Muscle of leg (tissue), 16 donors: ENCODE measurements at places on chromosomes 5 and 9. TPM values are rescaled to one million over a fixed set of nuclear protein-coding genes. Genes with fewer than 3 reads are reported as not detected.

WNT8A gene
- total RNA-seq = not detected

PIP5KL1 gene
- 0.49 TPM for total RNA-seq

CDK7 gene
- 18.3 TPM for total RNA-seq

MLANA gene
- not detected for total RNA-seq

PCDHGC5 gene
- total RNA-seq = 0.75 TPM

BBLN gene
- 41.1 TPM for total RNA-seq

ROR2 gene
- total RNA-seq = 5.2 TPM

ADGRD2 gene
- total RNA-seq = not detected

PAPPA gene
- 1.3 TPM for total RNA-seq

DNA sequence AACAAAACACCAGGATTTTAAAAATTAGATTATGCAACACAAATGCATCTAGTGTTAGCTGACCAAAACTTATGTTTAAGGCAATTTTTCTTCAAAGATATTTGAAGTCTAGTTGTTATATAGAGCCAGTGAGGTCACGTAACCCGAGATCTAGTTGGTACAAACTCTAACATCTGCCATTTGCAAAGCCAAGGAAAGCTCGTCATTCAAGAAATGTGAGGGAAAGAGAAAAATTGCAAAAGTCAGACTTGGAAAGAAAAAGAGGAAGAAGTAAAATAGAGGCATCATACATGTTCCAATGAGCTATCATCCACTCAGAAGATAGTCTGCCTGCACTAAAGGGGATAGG is 293.4 kb upstream of the PUM3 start:
- DNase-seq = no peak

DNA sequence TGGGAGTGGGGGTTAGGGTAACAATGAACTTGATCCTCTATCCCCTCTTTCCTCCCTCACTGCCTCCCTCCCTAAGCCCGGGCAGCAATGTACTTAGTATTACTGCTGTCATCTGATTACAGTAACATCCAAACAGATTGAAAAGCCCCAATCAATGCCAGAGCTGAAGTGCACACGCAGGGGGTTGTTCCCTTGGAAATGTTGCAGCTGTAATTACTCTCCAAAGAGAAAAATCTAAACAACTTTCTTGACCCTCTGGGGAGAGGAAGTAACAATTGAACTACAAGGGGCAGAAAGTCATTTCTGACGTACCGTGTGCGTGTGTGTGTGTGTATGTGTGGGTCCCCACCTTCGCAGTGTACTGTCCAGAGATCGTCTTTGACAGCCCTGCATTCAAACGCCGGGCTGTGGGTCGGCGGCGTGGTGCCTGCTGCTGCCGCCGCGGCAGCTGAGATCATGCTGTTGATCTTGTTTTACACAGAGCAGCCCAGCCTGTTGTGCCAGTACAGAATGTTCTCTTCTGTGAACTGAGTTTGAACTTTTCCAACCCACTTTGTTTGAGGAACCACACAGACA is 66.0 kb upstream of the KLF9 start:
- DNase-seq = peak; percentile 70

DNA sequence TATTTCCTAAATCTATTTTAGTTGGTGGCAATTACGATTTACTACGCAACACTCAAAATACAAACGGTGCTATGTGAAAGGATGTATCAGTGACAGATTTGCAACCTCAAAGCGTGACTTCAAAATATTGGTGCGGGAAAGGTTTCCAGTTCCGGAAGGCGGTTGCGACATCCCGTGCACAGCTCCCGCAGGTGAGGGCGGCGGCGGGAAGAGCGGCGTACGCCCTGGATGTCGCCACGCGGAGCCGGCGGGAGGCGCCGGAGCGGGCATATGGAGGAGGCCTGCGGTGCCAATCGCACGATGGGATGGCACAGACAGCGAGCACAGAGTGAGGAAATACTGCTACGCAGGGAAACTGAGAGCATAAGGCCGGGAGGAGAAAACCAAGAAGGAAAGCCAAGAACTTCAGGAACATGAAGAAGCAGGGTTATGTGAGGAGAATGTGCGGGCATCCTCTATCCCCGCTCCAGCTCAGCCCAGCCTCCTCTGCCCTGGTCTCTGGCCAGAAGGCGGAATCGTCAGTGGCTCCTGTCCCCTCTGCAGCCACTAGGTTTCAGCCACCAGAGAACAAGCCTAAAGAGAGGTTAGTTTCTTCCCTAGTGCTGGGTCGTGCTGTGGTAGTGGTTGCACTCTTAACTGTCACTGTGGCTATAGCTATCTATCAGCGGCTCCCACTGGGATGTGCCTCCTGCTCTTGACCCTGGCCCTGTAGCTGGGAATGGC is 378.1 kb upstream of the TLE4 start:
- DNase-seq = no peak

DNA sequence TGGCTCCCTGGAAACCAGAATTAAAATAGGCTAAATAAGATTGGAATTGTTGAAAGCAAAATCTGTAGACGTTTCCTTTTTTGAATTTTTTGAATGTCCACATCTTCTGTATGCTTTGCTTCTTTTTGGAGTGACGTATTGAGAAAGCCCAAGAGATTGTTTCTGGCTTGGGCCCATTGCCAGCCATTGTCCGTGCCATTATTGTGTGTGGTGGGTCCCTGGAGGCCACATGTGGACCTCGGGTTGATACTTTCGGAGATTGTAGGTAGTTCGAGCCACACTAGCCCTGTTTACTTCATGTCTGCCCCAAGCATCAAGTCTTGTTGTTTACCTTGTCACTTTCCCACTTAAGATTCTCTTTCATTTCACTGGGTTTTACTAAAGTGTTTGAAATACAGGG is 106.0 kb downstream of the PALM2AKAP2 start:
- DNase-seq = peak; percentile 46

DNA sequence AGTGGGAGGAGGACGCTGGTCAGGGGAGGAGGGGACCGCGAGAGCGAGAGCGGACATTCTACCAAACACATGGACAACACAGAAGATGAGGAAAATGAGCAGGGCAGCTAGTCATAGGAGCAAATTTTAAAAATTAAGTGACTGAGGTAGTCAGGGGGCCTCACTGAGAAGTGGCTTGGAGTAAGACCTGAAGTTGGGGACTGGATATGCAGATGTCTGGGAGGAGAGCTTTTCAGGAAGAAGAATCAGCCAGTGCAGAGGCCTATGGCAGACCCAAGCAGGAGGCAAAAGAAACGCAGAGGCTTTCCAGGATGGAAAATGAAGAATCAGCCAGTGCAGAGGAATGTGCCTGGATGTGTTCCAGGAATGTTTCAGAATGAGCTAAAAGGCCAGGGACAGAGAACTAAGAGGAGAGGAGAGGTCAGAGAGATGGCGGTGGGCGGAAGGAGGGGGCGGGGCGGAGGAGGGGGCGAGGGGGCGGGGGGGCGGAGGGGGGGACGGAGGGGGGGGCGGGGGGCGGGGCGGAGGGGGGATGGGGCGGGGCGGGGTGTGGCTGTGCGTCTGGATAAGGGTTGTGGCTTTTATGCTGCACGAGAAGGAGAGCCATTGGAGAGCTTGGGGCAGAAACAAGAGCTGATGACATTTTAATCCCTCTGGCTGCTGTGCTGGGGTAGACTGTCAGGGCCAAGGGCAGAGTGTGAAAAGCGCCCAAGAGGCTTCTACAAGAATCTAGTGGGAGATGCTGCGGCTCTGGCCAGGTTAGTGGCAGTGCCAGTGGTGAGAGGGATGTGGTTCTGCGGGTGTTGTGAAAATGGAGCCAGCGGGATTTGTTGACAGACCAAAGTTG is 129.6 kb downstream of the KCNIP1 start:
- DNase-seq = peak; percentile 98

DNA sequence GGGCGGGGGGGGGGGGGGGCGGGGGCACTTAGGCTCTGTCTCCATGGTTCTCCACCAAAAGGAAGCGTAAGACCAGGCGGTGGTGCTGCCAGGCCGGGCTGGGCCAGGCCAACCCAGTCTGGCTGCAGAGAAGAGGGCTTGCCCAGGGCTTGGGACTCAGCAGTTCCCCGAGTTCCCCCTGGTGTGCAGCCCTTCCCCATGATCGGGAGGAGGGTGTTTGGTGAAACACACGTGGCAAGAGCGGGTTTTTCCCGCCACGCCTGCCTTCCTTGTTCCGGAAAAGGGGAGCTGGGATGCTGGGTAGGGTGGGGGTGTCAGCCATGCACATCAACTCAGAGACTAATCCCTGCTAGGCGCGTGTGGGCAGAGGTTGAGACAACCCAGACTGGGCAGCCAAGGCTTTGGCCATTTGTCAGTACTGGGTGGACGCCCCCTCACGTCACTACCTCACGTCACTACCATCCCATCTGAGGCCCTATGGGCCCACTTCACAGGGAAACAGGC is 32.9 kb downstream of the PRRX2 start:
- DNase-seq = peak; percentile 52

DNA sequence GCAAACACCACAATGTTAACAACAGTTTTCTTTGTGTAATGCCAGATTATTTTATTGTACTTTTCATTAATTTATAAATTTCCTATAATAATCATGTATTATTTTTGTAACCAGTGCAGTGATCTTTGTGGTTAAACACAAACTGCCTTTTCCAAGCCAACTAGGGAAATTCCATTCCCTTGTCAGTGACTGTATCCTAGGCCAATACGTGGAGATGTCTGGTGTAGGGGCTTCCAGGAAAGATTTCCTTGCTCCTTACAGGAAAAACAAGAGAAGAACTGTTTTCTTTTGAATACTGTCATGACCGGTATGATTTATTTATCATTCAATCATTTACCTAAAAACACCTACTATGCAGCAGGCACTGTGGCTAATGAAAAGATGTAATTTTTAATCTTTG is 31.4 kb downstream of the FANCC start:
- DNase-seq = peak; percentile 32

GRCh38 chr5:138711087-138711486 is 42.1 kb upstream of the CTNNA1 start:
- DNase-seq = no peak

- DNase-seq = no peak
Observed at GRCh38 chr9:112341730-112342129, 8.3 kb upstream of the PTBP3 start.

DNA sequence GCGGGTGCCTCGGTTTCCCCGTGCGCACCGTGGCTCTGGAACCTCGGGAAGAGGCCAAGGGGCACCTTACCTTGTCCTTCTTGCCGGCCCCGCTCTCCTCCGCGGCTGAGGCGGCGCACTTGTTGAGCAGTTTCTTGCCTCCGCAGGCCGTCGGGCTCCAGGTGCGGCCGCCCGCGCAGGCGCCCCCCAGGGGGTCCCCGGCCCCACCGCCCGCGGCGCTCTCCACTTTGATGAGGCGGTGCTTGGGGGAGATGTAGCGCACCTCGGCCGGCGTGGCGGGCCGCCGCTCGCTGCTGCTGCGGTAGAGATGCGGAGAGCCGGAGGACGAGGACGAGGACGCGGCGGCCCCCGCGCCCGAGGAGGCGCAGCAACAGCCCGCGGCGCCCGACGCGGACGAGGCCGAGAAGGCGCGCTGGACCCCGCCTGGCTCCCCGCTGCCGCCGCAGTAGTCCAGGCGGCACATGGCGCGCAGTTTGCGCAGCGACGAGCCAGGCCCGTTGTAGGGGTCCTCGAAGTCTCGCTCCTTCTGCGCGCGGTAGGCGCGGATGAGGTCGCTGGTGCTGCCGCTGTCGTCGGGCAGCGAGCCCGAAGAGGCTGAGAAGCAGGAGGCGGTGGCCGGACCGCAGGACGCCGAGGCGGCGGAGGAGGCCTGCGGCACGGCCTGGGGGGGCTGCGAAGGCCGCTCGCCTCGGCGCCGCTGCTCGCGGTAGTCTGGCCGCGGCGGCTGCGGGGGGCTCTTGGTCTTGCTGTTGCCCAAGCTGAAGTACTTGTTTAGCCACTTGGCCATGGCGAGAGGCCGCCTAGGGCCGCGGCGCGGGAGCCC is 957 bp downstream of the SHB start:
- DNase-seq = peak; percentile 49

- DNase-seq = no peak
Observed at GRCh38 chr5:169666365-169666764, 29.3 kb downstream of the DOCK2 start.

DNA sequence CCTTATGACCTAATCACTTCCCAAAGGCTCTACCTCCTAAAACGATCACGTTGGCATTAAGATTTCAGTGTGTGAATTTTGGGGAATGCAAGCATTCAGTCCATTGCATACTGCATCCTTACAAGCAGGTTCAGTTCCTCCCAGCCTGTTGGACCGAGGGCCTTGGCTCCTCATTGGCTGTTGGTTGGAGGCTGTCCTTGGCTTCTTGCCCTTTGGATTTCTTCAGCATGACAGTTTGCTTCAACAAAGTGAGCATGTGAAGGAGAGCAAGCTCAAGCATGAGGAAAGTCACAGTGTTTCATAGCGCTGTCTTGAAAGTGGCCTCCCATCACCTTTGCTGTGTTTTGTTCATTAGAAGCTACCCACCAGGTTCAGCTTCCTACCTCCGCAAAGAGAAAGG is 109.5 kb downstream of the GADD45G start:
- peak; percentile 48 for DNase-seq

DNA sequence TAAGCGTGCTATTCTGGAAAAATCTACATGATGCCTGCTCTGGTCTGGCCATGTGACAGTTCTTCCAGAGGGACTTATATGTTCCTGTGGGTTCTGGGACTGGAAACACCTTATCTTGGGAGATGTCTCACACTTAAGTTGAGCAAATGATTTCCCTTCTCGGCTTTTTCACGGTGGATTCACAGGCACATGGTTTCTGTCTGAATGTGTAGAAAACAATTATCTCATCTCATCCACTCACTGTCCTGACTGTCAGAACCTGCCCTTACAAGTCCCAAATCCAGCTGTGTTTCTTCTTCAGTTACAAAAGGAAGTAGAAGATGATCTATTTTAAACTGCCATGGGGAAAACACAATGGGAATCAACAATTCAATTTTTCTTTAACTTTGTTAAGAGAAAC is 184.0 kb downstream of the SYK start:
- DNase-seq = no peak

DNA sequence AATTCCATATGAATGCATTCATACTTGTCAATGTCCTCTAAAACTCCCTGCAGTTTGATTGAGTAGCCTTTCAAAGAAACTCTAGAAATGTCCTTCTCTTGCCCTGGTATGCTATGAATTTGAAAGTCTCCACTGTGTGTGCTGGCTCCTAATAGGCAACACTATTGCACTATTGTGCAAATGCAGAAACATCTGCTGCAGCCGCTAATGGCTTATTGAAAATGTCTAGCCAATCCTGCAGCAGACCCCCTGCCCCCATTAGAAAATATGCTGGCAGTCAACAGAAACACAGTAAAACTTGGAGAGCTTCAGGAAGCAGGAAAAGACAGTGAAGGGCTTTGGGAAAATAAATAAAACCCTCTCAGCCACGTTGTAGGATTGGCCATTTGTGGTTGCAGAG is 87.3 kb upstream of the GRAMD2B start:
- DNase-seq = peak; percentile 88

DNA sequence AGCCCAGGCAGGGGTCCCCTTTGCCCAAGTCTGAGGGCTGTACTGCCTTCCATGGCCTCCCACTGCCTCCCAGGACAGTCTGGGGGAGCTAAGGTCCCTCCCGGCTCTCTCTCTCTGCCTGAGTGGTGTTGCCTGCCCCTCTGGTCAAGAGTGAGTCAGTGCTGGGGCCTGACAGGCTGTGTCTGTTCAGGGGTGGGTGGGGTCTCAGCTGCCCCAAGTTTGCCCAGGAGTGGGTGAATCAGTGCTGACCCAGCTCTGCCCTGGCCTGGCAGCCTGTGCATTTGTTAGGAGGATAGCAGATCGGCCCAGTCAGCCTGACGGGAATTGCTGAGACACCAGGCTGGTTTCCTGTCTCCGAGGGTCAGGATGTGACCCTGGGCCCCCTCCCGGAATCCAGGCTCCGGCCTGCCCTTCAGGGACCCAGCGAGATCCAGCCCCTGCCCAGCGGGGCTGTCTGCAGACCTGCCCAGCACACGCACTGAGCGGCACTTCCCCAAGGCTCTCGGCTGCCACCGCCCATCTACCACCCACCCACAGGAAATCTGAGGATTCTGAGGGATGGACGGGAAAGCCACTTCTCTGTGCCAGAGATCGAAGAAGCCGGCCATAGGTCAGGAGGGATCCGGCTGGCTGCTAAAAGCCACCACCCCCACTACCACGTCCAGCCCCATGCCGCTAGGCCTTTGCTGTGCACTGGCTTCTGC is 15.9 kb downstream of the ENG start:
- peak; percentile 71 for DNase-seq
